ENCODE measurements at places on chromosomes 6 and 20.
A peak's percentile ranks its signal among the peaks of the same experiment; 100 is the strongest.

DNA sequence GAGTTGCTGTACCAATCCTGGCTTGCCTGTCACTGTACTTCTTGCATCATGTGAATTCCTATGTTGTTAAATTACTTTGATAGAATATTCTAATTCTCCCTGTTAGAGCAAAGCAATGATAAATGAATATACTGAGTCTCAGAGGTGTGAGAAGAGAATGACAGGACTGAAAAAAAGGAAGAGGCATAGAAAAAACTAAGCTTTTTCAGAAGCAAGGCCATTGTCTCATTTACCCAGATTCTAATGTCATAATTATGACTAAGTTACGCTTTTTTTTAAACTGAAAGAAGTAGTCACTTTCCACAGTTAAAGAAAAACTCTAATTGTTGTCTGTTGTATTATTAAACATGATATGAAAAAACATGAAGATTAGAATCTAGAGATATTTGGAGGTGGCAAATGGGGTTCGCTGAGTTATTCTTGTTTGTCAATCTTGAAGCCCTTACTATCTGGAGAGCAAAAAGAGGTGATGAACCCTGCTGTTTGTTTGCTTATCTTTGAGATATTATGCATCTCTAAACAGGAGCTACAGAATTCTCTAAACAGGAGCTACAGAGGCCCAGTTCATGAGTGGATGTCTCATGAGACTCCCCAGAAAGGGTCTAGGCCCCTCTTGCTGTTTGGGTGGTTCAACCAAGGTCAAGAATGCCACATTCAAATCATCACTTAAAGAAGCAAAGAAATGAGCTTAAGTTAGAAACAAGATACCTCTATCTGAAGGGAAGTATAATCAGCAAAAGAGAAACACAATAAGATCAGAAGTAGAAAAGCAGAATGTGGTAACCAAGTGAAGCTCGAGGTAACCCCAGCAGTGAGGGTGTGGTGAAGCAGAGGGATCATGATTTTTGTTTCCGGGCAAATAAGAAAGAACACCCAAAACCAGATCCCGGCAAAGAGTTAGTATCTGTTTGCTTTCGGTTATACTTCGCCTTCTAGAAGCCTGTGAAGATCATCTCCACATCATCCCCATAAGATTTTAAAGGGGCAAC lies 33.3 kb upstream of the THEMIS start:
- no peak for DNase-seq

DNA sequence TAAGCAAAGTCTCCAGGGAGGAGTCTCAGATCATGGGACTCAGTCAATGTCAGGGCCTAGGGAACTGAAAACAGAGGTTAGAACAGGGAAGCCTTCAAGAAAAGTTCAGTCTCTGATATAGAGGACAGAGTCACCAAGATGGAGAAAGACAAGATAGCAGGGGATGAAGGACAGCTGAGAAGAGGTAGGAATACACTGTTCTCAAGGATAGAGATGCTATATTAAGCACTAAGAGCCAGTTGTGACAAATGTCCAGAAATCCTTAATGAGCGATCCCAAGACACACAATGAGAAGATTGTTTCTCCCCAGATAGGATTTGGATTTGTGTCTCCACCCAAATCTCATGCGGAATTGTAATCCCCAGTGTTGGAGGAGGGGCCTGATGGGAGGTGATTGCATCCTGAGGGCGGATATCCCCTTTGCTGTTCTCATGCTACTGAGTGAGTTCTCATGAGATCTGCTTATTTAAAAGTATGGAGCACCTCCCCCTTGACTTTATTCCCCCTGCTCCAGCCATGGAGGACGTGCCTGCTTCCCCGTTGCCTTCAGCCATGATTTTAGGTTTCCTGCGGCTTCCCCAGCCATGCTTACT lies 168.2 kb downstream of the AKAP7 start:
- no peak for DNase-seq

- DNase-seq = peak; percentile 71
Measured at GRCh38 chr6:25556516-25556915, 95.5 kb upstream of the SCGN start.

GRCh38 chr6:167078745-167079144 lies 44.2 kb upstream of the CCR6 start:
- no peak for DNase-seq

- DNase-seq = no peak
Measured at GRCh38 chr6:3037638-3038365, 30.5 kb upstream of the RIPK1 start.

GRCh38 chr20:51985013-51985415 lies 182.7 kb upstream of the SALL4 start:
- DNase-seq = peak; percentile 89

GRCh38 chr6:33416386-33417127 lies 1.4 kb downstream of the CUTA start:
- no peak for DNase-seq

DNA sequence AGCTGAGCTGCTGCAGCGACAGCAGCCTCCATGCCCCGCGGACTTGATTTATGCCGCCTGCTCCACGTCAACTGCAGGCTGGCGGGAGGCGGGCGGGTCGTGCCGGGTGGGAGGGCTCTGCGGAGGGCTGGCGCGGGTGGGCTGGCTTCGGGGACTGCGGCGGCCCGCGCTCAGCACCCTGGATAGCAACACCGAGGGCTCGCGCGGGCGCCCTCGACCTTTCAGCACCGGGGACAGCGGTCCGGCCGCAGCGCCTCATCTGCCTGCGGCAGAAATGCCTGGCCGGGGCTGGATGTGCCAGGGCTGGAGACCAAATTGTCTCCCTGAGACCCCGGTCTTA lies 792 bp downstream of the SNAP25 start:
- DNase-seq = peak; percentile 56

- no peak for DNase-seq
Measured at GRCh38 chr6:146870760-146871159, 272.0 kb downstream of the ADGB start.

DNA sequence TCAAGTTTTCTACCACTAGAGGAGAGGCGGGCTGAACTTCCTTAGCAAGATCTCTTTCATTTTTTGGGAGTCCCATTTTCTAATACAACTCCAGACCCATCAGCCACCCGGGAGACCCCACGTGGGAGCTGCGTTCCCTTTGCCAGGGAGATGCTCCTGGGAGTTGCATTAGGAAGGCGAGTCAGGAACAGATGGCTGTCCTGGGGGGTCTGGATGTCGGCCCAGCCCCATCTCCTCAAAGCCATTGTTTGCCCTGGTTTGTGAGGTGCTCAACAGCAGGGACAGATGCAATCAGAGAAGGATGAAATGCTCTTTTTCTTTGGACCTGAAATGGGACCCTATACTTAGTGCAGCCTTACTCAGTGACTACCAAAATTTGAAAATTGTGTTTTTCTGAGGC lies 39.4 kb downstream of the CARMIL1 start:
- DNase-seq = no peak

DNA sequence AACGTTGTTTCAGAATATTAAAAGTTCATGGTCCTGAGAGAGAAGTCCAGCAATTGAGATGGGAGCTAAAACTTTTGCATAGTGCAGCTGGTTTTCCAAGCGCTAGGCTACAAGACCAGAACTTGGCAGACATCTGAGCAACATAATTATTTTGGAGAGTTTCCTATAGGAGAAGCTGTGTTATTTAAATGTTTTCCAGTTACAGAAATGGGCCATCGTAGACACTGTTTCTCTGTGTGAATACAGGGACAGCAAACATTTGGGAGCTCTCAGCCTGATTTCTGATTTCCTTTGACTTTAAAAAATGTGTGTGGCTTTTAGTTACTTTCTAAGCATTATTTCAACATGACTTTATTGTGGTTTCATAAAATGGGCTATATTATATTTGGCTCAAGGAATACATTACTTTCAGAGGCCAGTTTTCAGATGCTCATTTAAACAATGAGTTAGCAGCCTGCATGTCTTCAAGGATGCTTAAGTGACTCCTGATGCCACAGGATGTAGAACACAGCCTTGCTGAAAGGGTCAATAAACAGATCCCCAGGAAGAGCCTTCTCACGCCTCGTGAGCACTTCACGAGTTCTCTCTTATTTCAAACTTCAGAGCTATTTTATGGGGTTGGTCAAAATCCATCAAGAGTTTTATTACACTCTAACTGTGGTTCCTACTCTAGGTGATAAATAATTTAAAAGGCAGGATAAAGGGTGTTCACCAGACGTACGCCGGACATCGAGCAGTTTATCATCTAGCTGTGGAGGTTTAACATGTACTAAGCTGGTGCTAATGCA lies 193.8 kb downstream of the SMOC2 start:
- no peak for DNase-seq

GRCh38 chr6:4486568-4487315 lies 289.5 kb upstream of the CDYL start:
- DNase-seq = no peak

DNA sequence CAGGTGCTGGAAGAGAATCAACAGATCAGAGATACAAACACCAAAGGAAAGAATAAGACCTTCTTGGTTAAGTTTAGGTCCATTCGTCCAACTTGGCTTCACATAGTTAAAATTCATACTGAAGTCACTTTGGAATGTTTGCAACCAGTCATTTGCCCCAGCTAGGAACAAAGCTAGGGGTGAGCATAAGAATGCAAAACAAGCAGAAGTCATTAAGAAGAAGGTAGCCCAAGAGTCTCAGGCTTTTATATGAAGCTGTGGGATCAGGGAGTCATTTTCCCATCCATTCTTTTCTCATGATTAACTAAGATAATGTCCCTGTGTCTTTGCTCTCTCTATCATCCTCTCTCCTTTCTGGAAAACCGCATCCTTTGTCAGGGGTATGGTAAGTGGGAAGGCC lies 51.5 kb upstream of the TMEM170B start:
- no peak for DNase-seq

DNA sequence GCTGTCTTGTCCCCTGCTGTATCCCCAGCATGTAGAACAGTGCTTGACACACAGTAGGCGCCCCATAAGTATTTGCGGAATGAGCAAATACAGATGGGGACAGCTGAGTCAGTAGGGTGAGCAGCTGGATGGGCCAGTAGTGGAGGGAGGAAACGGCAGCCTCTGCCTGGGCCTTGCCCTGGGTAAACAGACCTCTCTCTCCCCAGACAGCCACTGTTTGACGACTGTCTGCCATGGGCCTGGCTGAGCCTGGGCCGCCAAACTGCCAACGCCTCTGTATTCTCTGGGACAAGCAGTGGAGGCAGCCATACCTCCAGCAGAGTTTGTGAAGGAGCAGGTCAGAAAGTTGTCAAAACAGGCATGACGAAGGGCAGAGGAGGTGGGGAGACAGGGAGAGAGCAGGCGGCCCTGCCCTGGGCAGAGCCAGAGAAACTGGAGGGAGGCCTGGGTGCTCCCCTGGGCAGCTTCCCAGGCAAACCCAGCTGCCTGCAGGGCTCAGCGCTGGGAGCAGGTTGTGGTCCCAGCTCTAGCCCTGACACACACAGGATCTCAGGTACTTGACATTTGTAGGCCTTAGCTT lies 15.2 kb downstream of the HNF4A start:
- DNase-seq = peak; percentile 90

GRCh38 chr6:20943040-20943627 lies 408.9 kb downstream of the CDKAL1 start:
- DNase-seq = no peak

GRCh38 chr6:147268254-147268653 lies 64.0 kb downstream of the STXBP5 start:
- DNase-seq = no peak

- no peak for DNase-seq
Measured at GRCh38 chr6:77707603-77708002, 54.8 kb downstream of the MEI4 start.

DNA sequence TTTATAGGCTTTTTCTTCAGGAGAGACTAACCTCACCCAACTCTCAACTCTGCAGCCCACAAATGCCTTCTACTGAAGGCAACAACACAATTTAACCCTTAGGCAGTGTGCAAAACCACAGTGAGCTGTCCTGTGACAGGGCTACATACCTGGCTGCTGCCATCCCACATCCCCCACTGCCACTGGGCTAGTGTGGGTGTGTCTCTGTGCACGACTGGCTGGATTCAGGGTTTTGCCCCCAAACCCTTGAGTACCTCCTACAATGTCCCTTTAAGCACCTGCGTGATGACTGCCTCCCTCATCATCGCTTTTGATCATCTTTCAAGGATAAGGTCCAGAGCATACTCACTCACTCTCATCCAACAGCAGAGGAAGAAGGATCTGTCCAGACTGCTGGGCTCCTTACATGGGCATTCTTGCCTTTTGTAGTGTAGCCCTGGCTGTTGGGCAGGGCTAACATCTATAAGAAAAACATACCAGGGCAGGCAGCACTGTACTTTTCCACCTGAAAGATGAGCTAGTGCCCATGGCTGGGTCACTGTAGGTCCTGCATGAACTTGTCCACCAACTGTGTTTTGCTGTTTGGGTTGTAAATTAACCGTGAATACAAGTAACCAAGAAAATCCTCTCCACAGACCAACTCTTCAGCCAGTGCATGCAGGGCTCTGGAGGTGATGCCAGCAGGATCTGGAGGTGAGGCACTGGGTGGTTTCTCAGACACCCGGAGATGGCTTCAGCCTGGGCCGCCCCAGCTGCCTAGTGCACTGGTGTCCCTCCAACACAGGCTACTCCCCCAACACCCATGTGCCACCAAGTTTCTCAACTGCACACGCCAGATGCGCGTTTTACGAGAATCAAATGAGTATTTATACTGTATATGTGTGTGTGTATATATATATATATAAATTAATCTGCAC lies 45.2 kb downstream of the PLCG1 start:
- DNase-seq = no peak

GRCh38 chr20:38623061-38623460 lies 21.5 kb downstream of the ARHGAP40 start:
- no peak for DNase-seq

GRCh38 chr20:13530146-13530545 lies 108.6 kb downstream of the TASP1 start:
- DNase-seq = no peak

- no peak for DNase-seq
Measured at GRCh38 chr6:95551678-95552324, 25.5 kb upstream of the MANEA start.

DNA sequence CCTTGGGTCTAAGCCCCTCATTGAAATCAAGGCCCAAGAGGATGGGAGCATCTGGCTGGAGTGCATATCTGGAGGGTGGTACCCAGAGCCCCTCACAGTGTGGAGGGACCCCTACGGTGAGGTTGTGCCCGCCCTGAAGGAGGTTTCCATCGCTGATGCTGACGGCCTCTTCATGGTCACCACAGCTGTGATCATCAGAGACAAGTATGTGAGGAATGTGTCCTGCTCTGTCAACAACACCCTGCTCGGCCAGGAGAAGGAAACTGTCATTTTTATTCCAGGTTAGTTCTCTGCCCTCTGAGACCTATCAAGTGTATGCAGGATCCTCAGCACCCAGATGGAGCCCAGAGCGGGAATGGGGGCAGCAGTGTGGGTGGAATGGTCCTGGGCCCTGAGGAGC lies 5.1 kb downstream of the BTN2A2 start:
- no peak for DNase-seq

DNA sequence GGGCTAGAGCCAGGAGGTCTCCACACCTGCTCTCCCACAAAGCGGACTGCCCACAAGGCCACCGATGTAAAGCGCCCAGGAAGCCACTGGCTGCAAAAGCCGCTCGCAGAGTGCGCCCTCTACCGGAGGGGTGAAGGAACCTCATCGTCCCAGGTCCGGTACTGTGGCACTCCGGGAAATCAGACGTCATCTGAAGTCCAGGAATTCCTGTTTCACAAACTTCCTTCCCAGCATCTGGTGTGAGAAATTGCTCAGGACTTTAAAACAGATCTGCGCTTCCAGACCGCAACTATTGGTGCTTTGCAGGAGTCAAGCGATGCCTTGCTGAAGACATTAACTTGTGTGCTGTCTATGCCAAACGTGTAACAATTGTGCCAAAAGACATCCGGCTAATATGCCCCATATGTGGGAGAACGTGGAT lies 115.1 kb upstream of the ARID1B start:
- DNase-seq = peak; percentile 61

- DNase-seq = no peak
Measured at GRCh38 chr6:39707962-39708683, 17.1 kb downstream of the KIF6 start.

- no peak for DNase-seq
Measured at GRCh38 chr20:4509825-4510522, 211.7 kb upstream of the PRND start.

Data from A549 (cell line).